ENCODE measurements at places on chromosomes 16 and 17.

GRCh38 chr17:78568494-78569115, 8.6 kb downstream of the DNAH17 start:
- DNase-seq: no peak

DNA sequence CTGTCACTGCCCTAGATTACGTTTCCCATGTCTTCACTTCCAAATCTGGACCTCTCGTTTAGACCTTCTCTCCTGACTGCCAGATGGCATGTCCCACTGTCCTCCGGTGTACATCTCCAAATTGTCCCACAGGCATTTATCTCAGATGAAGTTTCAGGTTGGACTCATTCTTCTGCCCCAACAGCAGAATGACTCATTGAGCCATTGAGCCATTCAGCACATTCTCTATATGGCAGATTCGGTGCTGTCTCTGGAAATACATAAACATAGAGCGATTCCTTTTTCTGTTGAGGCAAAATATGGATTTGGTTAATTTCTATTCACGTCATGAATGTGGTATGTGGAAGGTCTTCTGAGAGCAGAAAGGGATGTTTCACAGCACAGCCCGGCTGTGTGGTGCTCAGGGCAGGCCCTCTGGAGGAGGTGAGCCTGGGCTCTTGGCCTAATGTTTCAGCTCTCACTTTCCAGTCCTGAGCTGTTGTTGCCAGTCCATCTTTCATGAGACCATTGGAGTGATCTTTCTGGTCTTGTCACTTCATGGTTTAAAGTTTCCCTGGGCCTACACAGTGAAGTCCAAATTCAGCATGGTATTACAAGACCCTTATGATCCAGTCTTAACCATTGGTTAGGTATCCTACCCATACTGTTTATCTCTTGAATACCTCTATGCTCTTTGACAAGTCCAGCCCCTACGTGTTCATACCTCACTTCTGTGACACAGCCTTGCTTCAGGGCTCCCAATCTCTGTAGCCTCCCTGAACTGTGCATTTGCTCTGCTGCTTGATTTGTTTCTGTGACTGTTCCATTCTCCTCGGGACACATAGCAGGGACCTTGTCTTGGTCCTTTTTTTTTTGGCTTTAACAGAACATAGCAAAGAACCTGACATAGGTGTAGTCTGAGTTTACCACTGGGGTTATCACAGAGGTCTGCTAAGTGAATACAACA, 15.9 kb downstream of the HAPSTR1 start:
- no peak for DNase-seq

DNA sequence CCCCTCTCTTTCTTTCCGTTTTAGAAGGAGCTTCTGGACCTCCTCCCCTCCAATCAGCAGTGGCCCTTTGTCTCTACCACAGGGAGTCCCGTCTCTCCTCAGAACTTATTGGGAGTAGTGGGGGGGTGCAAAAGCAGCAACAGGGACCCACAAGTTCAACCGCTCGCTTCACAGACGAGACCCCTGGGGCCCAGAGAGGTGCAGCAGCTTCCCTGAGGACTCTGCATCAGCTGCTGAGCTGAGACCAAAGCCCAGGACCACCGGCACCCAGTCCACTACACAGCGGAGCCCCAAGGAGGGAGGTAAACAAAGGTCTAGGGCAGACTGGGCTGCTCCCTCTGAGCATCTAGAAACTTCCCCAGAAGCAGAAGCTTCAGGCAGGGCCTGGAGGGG, 123.9 kb downstream of the SDK2 start:
- DNase-seq: no peak

GRCh38 chr17:46865100-46865499, 13.7 kb downstream of the WNT9B start:
- DNase-seq: no peak

GRCh38 chr17:68035131-68035522, 408 bp upstream of the KPNA2 start:
- peak; percentile 96 for DNase-seq

DNA sequence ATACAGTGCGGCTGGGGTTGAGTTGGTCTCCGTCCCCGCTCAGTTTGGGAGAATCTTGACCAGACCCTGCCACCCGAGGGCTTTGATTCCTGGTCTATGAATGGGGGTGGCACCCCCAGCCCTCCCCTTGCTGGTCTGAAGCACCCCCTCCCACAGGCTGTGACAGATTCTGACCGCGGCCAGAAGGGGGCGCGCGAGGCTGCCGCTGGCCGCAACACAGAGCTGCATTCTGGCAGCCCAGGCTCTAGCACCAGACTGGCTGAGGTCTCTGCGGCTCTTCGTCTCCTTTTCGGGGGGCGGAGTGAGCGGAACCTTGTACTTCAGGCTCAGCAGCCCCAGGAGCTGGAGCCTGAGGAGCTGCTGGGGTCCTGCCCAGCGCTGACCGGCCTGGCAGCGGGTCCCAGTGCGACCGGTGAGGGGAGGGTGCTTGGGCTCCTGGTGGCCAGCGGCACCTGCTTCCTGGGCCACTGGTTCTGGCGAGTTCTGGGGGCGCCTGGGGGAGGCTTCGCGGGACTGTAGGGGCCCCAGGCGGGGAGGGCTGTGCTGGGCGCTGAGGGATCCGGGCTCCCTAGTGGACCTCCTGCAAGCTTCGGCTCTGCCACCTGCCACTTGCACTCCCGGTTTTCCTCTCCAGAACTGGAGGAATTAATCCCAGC, 1011.6 kb downstream of the KCNJ18 start:
- DNase-seq: no peak

GRCh38 chr16:1815461-1815860, 11.2 kb downstream of the HAGH start:
- no peak for DNase-seq

- no peak for DNase-seq
Measured at GRCh38 chr16:27237219-27238015, 31.2 kb downstream of the NSMCE1 start.

DNA sequence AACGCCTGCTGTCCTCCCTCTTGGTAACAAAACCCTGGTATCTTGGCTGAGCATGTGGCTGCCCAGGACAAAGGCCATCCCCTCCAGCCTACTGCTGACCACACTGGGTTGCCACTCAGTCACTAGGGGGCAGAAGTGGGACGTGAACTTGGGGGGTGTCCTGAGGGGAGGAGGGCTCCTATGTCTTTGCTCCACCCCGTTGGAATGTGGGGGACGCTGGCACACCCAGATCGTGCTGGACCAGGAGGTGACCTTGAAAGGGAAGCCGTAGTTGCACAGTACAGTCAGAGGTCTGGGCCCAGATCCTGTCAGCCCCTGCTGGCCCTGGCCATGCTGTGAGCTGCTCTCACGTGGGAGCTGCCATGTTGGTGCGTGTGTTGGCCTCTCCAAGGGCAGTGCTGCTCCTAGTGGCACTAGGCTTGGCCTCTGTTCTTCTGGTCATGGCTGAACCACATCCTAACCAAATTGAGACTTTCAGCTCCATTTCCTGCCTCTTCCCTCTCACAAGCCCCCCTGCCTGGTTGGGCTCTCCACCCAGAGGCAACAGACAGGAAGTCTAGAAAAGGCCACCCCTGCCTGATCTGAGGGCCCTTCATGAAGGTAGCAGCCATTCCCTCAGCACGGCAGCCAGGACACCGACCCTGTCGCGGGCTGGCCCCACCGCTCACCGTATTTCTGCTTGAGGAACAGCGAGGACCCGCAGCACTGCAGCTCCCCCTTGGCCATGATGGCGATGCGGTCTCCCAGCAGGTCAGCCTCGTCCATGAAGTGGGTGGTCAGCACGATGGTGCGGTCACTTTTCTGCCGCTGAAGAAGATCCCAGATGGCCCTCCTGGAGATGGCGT, 29.0 kb upstream of the RNPS1 start:
- DNase-seq: no peak

DNA sequence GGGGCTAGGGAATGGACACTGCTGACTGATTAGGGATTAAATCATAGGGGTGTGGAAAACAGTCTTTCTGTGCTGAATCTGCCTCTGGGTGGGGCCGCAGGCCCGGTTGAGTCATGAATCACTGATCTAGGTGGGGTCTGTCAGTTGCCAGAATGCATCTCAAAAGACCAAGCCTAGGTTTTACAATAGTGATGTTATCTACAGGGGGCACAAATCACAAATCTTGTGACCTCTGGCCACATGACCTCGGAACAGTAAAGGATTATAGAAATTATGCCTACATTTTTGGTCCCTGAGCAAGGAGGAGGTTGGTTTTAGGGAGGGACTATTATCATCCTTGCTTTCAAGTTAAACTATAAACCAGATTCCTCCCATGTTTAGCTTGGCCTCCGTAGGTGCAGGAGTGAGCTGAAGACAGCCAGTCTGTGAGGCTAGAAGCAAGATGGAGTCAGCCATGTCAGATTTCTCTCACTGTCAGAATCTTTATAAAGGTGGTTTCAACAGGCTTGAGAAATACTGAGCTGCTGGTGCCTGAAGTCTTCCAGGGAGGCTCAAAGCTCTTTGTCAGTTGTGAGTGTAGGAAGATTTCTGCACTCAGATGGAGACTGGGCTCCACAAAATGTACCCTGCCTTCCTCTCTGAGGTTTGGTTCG, 12.9 kb downstream of the GNGT2 start:
- no peak for DNase-seq

GRCh38 chr17:31513731-31514427, 122.4 kb downstream of the RAB11FIP4 start:
- no peak for DNase-seq

- no peak for DNase-seq
Measured at GRCh38 chr17:14840616-14841231, 424.4 kb downstream of the PMP22 start.

GRCh38 chr16:89593841-89594240, 18.3 kb downstream of the CPNE7 start:
- DNase-seq: no peak

DNA sequence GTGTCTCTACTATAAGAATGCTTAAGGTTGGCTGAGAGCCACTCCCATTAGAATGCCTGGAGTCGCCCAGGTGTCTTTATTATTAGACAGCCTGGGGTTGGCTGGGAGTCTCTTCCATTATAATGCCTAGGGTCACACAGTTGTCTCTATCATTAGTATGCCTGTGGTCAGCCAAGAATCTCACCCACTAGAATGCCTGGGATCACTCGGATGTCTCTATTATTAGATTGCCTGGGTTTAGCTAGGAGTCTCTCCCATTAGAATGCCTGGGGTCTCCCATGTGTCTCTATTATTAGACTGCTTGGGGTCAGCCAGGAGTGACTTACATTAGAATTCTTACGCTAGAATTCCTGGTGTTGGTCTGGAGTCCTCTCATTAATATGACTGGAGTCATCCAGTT, 2255.3 kb downstream of the TP53TG3F start:
- no peak for DNase-seq

DNA sequence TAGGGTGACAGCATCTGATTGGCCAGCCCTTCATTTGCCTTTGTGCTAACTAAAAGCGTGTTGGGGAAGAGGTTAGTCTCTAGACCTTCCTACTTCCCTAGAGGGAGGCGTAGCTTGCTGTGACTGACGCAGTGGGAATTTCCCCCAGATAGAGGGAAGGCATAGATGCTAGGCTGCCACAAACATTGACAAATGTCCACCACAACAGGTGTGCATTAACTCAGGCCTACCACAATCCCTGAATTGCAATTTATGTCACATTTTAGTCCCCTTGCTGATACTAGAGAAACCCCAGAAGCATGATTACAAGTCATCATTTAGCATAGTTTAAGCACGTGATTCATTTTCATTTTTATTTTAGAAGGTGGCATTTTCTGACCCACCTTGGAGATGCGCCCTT, 76.3 kb upstream of the WSB1 start:
- no peak for DNase-seq

- no peak for DNase-seq
Measured at GRCh38 chr16:3578121-3578520, 918 bp upstream of the NLRC3 start.

DNA sequence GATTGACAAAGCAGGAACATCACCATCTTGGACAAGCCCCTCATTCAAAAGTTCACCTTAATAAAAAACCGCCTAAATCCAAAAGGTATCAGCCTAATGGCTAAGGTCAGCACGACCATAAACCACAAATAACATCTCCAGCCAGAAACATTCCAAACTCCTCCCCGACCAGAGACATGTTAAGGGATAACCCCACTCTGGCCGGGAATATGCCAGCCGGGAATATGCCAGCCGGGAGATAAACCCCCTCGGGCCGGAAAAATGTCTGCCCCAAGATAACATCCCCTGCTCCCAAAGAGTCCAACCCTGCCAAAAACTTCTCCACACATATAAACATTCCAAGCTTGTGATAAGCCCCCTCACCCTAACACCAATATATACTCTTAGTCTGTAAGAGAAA, 1.4 kb downstream of the DHX33 start:
- no peak for DNase-seq

DNA sequence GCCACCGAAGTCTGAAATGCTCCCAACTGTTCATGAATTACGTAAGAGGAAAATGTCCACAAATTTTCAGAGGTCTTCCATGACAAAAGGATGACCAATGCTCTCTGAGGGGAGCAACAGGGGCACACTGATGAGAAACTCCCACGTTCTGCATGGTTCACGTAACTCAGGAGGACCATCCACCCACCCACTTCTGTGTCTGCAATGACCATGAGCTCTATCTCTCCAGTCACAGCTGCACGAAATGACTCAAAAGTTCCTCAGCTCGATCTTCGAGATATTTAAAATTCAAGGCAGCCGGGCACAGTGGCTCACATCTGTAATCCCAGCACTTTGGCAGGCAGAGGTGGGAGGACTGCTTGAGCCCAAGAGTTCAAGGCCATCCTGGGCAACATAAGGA, 15.8 kb downstream of the WDR45B start:
- no peak for DNase-seq

- DNase-seq: no peak
Measured at GRCh38 chr16:10338426-10338825, 47.4 kb upstream of the ATF7IP2 start.

GRCh38 chr16:58442547-58442946, 50.3 kb downstream of the GINS3 start:
- DNase-seq: no peak

GRCh38 chr16:35399133-35399532, 1939.7 kb downstream of the TP53TG3F start:
- no peak for DNase-seq

- no peak for DNase-seq
Measured at GRCh38 chr16:49485663-49486062, 112.1 kb downstream of the C16orf78 start.

GRCh38 chr17:82913304-82914043, 73.7 kb upstream of the ZNF750 start:
- no peak for DNase-seq

DNA sequence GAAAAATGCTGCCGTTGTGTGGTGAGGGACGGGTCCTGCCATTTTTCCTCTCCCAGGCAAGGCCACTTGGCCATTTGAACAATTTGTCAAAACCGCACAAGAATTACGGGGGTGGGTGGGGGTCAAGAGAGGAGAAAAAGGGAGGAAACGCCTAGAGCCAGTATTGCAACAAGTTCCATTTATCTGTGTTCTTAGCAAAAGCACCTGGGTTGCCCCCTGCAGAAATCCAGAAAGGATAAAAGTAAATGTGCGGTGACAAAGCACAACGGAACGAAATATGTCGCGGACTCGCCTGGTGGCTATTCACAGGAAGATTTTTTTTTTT, 209.4 kb downstream of the ZFHX3 start:
- no peak for DNase-seq

DNA sequence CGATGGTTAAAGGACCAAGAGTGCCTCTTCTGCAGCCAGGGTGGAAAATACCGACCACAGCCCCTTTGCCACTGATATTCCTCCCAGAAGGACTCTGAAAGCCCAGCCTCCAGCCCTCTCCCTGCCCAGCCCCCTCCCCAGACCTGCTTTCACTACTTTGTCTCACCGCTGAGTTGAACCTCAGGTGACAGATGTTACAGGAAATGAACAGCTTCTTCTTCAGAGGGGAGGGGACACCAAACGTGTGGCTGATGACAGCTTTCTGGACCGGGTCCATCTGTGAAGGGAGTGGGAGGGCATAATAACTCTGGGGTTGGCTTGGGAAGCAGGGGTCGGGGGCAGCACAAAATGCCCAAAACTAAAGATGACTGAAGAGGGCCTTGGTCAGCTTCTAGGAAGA, 14.2 kb downstream of the NKIRAS2 start:
- no peak for DNase-seq
